Activated gamma-delta T cell treated with Interleukin-2 at 50 U/mL for 16 hours (primary cell): ENCODE measurements at places on chromosomes 1 and 21.

DNA sequence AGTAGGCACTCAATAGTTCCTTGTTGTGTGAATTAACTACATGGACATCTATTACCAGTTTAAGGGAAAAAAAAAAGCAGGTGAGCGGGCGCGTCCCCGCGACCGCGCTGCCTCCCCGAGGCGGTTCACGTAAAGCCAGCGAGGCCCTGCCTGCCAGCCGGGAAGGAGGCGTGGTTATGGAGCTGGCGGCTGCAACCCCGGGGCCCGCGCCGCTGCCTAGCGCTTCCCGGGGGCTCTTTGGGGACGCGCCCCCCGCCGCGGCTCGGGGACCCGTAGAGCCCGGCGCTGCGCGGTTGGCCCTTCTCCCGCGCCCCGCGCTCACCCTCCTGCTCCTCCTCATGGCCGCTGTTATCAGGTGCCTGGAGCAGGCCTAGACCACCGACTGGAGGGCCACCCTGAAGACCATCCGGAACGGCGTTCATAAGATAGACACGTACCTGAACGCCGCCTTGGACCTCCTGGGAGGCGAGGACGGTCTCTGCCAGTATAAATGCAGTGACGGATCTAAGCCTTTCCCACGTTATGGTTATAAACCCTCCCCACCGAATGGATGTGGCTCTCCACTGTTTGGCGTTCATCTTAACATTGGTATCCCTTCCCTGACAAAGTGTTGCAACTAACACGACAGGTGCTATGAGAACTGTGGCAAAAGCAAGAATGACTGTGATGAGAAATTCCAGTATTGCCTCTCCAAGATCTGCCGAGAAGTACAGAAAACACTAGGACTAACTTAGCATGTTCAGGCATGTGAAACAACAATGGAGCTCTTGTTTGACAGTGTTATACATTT, 2.6 kb upstream of the CC2D1B start:
- DNase-seq, result peak; percentile 46

DNA sequence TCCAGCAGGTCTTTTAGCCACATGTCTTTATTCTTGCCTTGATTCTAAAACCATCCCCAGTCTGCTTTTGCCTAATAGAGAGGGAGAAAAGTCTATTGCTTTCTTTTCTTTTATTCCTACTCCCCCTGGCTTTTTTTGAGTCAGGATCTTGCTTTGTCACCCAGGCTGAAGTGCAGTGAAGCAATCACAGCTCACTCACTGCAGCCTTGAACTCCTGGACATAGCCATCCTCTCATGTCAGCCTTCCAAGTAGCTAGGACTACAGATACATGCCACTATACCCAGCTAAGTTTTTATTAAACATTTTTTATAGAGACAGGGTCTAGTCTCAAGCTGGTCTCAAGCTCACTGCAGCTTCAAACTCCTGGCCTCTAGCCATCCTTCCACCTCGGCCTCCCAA, 72.5 kb upstream of the PAXBP1 start:
- no peak for DNase-seq

DNA sequence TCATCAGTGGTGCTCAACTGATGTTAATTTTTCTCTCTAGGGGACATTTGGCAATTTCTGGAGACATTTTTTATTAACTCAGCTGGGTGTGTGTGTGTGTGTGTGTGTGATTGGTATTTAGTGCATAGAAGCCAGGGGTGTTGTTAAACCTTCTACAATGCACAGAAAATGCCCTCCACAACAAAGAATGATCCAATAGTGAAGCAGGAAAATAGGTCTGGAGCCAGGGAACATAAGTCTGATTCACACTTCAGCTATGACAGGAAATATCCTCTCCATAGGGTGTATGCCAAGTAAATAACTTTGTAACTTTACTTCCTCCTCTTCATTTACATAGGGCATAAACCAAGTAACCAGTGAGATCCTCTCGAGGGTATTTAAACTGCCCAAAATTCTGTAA, 25.1 kb upstream of the TMEM61 start:
- no peak for DNase-seq

DNA sequence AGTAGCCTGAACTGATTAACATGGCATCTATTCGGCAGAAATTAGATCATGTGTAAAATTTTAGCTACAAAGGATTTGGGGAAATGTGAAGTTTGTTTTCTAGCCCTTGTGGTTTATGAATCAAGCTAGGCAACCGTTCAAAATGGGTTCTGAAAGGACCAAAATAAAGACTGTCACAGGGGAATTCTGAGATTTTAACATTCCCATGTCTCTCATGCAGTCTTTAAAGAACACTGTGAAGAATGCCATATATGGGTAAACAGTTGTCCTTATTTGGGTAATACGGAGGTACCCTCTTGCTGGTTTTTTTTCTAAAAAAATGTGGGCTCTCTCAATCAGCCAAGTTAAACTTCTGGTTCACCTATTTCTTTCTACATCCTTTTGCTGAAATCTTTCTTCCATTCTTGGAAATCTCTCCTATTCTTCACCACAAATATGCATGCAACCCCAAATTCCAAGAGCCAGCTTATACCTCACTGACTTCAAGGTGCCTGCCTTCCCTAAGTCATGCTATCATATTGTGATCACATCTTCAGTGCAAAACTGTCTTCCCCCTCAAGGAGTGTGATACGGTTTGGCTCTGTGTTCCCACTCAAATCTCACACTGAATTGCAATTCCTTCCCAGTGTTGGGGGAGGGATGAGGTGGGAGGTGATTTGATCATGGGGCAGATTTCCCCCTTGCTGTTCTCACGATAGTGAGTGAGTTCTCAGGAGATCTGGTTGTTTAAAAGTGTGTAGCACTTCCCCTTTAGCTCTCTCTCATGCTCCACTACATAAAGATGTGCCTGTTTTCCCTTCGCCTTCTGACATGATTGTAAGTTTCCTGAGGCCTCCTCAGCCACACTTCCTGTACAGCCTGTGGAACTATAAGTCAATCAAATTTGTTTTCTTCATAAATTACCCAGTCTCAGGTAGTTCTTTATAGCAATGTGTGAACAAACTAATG, 308.7 kb downstream of the TTLL7 start:
- DNase-seq, result no peak

DNA sequence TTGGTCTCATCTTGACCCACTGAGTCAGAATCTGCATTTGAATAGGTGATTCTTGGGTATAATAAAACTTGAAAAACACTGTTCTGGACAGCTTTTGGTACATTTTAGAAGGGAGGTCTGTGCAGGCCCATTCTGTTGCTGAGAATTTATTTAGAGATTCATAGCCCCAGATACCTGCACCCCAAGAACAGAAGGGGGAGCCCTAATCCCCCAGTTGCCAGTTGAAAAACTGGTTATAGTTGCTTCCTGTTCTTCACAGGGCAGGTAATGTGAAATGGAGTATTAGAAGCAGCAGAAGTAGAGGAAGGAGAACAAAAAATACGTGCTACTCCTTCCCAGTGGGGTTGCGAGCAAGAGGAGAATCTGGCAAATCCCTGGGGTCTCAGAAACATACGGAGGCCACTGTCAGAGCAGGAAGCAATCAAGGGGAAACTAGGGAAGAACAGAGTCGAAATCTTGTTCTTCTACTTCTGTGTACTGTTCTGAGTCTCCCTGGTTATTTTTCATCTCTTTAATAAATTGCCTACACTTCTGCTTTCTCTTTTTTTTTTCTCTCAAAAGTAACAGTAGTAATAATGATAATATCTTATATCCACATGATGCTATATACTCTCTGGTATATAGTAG, 4.6 kb upstream of the CLCA2 start:
- DNase-seq, result peak; percentile 43

DNA sequence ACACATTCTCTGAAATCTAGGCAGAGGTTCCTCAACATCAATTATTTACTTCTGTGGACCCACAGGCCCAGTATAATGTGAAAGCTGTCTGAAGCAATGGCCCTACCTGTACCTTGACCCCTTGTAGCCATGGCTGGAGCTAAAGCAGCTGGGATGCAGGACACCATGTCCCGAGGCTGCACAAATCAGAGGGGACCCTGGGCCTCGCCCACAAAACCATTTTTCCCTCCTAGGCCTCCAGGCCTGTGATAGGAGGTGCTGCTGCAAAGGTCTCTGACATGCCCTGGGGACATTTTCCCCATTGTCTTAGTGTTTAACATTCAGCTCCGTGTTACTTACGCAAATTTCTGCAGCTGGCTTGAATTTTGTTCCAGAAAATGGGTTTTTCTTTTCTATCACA, 110.5 kb downstream of the BRINP3 start:
- DNase-seq, result no peak

- no peak for DNase-seq
Measured at GRCh38 chr1:29827237-29827750, 591.0 kb downstream of the PTPRU start.

DNA sequence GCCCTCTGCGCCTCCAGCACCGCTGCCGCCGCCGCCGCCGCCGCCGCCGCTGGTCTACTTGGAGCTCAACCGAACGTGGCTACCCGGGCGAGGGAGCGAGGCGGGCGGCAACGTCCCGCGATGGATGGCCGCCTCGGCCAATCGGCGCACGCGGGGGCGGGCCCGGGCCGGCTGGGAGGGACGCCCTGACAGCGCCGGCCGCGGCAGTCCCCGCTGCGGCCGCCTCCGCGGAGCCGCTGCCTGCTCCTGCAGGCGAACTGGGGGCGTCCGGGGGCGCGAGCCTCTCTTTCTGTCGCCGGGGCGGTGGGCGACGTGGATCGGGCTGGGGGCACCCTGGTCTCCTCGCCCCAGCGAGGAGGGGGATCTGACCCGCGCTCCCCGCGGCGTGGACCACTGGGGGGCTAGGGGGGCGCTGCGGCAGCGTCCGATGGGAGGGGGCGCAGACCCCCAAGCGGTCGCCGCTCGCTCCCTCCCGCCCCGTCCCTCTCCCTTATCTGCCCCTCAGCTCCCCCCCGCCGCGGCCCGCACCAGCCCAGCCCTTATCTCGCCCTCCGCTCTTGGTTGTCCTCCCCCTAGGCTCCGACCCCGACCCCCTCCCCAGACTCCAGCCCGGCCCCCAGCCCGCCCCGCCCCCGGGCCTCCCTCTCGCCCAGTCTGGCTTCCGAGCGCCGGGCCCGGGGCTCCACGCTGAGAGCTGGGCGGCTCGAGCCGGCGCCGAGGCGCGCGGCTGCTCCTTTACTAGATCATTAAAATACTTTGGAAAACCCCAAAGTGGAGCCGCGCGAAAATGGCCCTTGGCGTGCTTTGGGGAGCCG, at the start of gene SSBP3:
TSS of gene SSBP3 (minus strand) at position 56 of the 815 bp plus-strand sequence.
- DNase-seq, result peak; percentile 90

- DNase-seq, result no peak
Measured at GRCh38 chr1:204296431-204296988, 63.2 kb downstream of the PLEKHA6 start.
